Colonic mucosa (tissue), 4 donors: ENCODE measurements at places on chromosomes 3 and 15. TPM values are rescaled to one million over a fixed set of nuclear protein-coding genes. Genes with fewer than 3 reads are reported as not detected.

DNA sequence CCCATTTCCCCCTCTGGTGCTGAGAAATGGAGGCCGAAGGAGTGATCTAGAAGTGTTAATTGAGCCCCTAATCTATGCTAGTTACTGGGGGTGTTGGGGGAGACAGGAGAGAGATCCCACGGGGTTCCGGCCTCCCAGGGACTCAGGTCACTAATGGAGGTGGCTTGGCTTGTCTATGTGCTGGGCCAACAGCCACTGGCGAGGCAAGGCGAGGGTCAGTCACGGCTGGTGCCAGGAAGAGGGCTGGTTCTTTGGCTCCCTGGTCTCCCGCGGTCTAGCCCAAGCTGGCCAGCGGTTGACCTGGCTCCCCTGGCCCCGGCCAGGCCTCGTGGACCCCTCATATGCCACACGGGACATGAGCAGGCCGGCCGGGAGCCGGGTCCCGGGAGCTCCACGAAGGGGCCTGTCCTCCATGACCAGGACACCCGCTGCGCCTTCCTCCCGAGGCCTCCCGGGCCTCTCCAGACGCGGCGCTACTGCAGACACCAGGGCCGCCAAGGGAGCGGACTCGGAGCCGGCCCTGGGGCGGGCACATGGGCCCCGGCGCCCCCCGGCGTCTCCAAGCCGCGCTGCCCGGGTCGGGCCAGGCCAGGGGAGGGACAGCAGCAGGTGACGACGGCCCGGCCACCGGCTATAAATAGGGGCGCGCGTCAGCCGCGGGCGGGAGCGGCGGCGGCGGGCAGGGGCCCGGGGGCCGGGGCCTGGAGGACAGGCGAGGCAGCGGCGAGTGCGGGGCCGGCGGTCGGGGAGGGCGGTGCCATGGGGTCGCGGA lies at the start of gene ALPK3:
TSS of gene ALPK3 (plus strand) at position 663 of the 772 bp plus-strand sequence. CDS start at position 760, 97 bp downstream.
- no peak within 1 kb of the TSS for H3K27ac ChIP-seq
- no peak for DNase-seq
- H3K36me3 ChIP-seq, result no peaks in the 10 kb centered on the region
- peak within 1 kb of the TSS; percentile 26 for H3K4me3 ChIP-seq
- no peaks in the 10 kb centered on the region for H3K27me3 ChIP-seq

DNA sequence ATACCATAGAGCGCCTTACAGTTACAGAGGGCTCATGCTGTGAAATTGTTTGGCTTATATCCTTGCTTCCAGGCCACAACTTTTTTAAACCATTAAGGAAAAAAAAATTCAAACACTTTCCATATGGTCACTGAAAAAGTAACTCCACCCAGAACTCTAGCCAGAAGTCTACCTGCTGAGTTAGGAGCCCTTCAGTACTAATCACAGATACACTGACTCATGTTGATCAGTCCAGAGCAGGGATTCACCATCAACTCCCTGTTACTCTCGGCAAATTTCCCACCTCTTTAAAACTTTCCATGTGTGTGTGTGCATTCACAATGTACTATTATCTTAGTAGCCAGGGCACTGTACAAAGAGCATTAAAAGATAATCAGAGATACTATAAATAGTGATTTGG lies 372.8 kb downstream of the MAGI1 start:
- no peaks in the 10 kb centered on the region for H3K27me3 ChIP-seq
- no peak overlapping the region for H3K4me3 ChIP-seq
- H3K27ac ChIP-seq, result no peak overlapping the region
- H3K36me3 ChIP-seq, result no peaks in the 10 kb centered on the region
- DNase-seq, result no peak

ABHD2 gene
- 71.5 TPM for total RNA-seq

- no peaks in the 10 kb centered on the region for H3K27me3 ChIP-seq
- H3K27ac ChIP-seq, result no peak overlapping the region
Observed at GRCh38 chr15:48798319-48798718, 12.6 kb downstream of the CEP152 start.

- H3K4me1 ChIP-seq, result no peaks in the 10 kb centered on the region
- H3K4me3 ChIP-seq, result no peak overlapping the region
- H3K27ac ChIP-seq, result no peak overlapping the region
- DNase-seq, result no peak
- no peaks in the 10 kb centered on the region for H3K36me3 ChIP-seq
Observed at GRCh38 chr3:170606675-170607074, 20.8 kb upstream of the SLC7A14 start.

LRRC2 gene
- total RNA-seq, result 0.44 TPM

GRCh38 chr15:97463696-97464095 lies 496.8 kb upstream of the ARRDC4 start:
- H3K4me3 ChIP-seq, result no peak overlapping the region
- H3K27me3 ChIP-seq, result no peaks in the 10 kb centered on the region
- no peaks in the 10 kb centered on the region for H3K4me1 ChIP-seq
- DNase-seq, result no peak
- no peak overlapping the region for H3K27ac ChIP-seq

GRCh38 chr3:141346839-141347238 lies 21.5 kb upstream of the ZBTB38 start:
- H3K27ac ChIP-seq, result peak overlapping the region; percentile 86
- DNase-seq, result no peak
- no peaks in the 10 kb centered on the region for H3K27me3 ChIP-seq
- H3K4me1 ChIP-seq, result no peaks in the 10 kb centered on the region

- no peaks in the 10 kb centered on the region for H3K27me3 ChIP-seq
- no peaks in the 10 kb centered on the region for H3K4me1 ChIP-seq
- no peak for DNase-seq
Observed at GRCh38 chr3:172467170-172467824, 19.0 kb upstream of the GHSR start.

DNA sequence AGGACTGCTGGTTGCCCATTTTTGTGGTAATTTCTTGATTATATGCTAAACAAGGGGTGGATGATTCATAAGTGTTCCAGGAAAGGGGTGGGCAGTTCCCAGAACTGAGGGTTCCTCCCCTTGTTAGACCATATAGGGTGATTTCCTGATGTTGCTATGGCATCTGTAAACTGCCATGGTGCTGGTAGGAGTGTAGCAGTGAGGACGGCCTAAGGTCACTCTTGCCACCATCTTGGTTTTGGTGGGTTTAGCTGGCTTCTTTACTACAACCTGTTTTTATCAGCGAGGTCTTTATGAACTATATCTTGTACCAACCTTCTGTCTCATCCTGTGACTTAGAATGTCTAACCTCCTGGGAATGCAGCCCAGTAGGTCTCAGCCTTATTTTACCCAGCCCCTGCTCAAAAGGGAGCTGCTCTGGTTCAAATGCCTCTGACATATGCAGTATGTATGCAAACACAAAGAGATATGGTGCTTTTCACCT lies 46.2 kb downstream of the C3orf38 start:
- H3K27ac ChIP-seq, result no peak overlapping the region
- H3K4me1 ChIP-seq, result no peaks in the 10 kb centered on the region
- H3K36me3 ChIP-seq, result no peaks in the 10 kb centered on the region
- H3K4me3 ChIP-seq, result no peak overlapping the region
- H3K27me3 ChIP-seq, result no peaks in the 10 kb centered on the region

GRCh38 chr3:42192334-42193200 lies 73.4 kb downstream of the CCK start:
- no peak overlapping the region for H3K27ac ChIP-seq
- no peaks in the 10 kb centered on the region for H3K4me1 ChIP-seq
- no peak overlapping the region for H3K4me3 ChIP-seq
- H3K36me3 ChIP-seq, result peaks cover 7% of the 10 kb centered on the region

- no peaks in the 10 kb centered on the region for H3K27me3 ChIP-seq
- DNase-seq, result no peak
- no peaks in the 10 kb centered on the region for H3K36me3 ChIP-seq
- no peak overlapping the region for H3K4me3 ChIP-seq
- H3K27ac ChIP-seq, result no peak overlapping the region
- H3K4me1 ChIP-seq, result no peaks in the 10 kb centered on the region
Observed at GRCh38 chr15:80787316-80787715, 8.1 kb downstream of the CEMIP start.

GRCh38 chr3:46278816-46279672 lies 36.8 kb downstream of the CCR3 start:
- no peaks in the 10 kb centered on the region for H3K36me3 ChIP-seq
- H3K27ac ChIP-seq, result no peak overlapping the region
- H3K4me1 ChIP-seq, result no peaks in the 10 kb centered on the region
- no peak for DNase-seq
- H3K4me3 ChIP-seq, result no peak overlapping the region

SHC4 gene
- 0.30 TPM for total RNA-seq

CD80 gene
- total RNA-seq, result 0.30 TPM

IL17RB gene
- total RNA-seq, result 25.7 TPM

- H3K27me3 ChIP-seq, result no peaks in the 10 kb centered on the region
- peak overlapping the region; percentile 69 for H3K4me3 ChIP-seq
- DNase-seq, result peak; percentile 75
- H3K36me3 ChIP-seq, result no peaks in the 10 kb centered on the region
Observed at GRCh38 chr3:31980530-31981205, 394 bp downstream of the OSBPL10 start.

DNA sequence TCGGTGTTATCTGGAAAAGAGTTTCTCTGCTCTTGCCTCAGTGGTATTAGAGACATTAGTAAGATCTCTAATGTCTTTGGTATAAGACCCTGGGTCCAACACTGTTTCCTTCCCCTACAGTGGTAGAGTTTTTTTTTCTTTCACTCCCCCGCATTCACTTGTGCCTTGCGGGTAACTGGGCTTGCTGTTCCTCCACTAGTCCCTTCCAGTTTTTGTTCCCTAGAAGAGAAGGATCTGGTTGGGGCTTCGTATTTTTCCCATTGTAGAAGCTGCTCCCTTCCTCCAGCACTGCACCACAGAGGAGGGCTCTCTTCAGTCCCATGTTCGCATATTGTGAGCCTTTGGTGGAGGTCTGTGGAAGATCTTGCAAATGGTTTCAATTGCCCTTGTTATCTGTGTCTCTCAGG lies 13.7 kb downstream of the CTDSPL2 start:
- no peak for DNase-seq
- H3K27me3 ChIP-seq, result no peaks in the 10 kb centered on the region
- H3K4me3 ChIP-seq, result no peak overlapping the region

- H3K4me1 ChIP-seq, result peaks cover 9% of the 10 kb centered on the region
- H3K27ac ChIP-seq, result peak overlapping the region; percentile 24
- no peak overlapping the region for H3K4me3 ChIP-seq
Observed at GRCh38 chr15:67098768-67099282, 33.4 kb downstream of the SMAD3 start.

- no peaks in the 10 kb centered on the region for H3K36me3 ChIP-seq
- no peak overlapping the region for H3K27ac ChIP-seq
- no peak for DNase-seq
- no peaks in the 10 kb centered on the region for H3K4me1 ChIP-seq
Observed at GRCh38 chr3:127779747-127780146, 42.6 kb downstream of the MGLL start.

GRCh38 chr15:89326316-89326715 lies 8.3 kb downstream of the POLG start:
- H3K4me1 ChIP-seq, result peaks cover 18% of the 10 kb centered on the region
- H3K36me3 ChIP-seq, result peaks cover 47% of the 10 kb centered on the region
- H3K4me3 ChIP-seq, result no peak overlapping the region
- DNase-seq, result no peak
- no peak overlapping the region for H3K27ac ChIP-seq

DNA sequence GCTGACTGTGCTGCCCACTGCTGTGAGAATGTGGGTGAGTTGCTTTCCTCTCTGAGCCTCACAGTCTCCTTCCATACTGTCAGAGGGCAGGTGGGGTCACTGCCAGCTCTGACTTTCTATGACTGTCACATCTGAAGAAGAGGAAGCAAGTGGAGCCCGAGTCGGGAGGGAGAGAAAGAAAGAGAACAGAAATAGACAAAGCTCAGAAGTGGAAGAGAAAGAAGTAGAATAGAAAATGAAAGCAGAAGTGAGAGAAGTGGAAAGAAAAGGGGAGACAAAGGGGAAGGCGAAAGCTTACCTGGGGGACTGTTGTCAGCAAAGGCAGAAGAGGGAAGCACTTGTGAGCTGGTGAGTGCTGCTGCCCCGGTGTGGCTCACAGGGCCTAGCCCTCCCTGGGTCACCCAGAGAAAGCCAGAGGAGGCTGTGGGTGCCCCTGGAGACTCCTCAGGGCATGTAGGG lies 57.9 kb downstream of the EPHB1 start:
- no peak for DNase-seq
- H3K27me3 ChIP-seq, result no peaks in the 10 kb centered on the region
- no peaks in the 10 kb centered on the region for H3K36me3 ChIP-seq
- no peaks in the 10 kb centered on the region for H3K4me1 ChIP-seq

- H3K36me3 ChIP-seq, result no peaks in the 10 kb centered on the region
- H3K27ac ChIP-seq, result no peak overlapping the region
- no peak overlapping the region for H3K4me3 ChIP-seq
Observed at GRCh38 chr3:187839422-187839821, 94.2 kb upstream of the BCL6 start.

DNA sequence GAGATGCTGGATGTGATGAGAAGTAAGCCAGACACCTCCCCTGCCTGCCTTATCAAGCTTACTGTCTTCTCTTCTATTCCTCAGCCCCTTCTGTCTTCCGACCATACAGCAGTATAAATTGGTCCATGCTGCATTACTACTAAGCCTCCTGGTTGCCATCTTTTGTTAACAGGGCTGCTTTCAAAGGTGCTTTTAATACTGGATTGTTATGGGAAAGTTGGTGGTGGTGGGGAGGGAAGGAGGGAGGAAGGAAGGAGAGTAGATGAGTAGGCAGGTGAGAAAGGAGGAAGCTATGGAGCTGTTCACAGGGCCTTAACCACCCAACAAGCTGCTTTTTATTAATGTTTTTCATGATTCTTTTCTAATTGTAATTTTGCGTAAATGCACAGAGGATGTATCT lies 114.9 kb downstream of the SLC25A26 start:
- no peaks in the 10 kb centered on the region for H3K4me1 ChIP-seq
- no peak overlapping the region for H3K27ac ChIP-seq
- no peaks in the 10 kb centered on the region for H3K27me3 ChIP-seq
- no peak for DNase-seq
- no peak overlapping the region for H3K4me3 ChIP-seq

- no peaks in the 10 kb centered on the region for H3K4me1 ChIP-seq
- no peak overlapping the region for H3K27ac ChIP-seq
- no peaks in the 10 kb centered on the region for H3K27me3 ChIP-seq
- H3K36me3 ChIP-seq, result no peaks in the 10 kb centered on the region
- no peak for DNase-seq
Observed at GRCh38 chr3:72974956-72975355, 21.7 kb upstream of the PPP4R2 start.

DNA sequence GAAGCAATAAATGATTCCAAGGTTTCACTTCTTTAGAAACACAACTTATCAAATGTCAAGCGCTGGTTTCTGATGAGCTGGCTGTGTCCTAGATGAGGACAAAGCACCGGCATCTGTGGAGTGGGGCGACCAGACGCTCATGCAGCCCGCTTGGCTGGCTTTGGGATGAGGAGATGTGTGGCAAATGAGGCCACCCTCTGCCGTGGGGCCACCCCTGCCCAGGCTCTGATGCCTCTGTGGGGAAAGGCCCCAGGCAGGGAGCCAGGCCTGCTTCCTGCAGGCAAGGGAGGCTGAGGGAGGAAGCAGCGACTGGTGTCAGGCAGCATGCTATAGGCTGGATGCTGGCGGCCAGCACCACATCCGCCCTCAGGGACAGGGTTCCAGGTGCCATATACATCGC lies 102.9 kb downstream of the HERC2 start:
- H3K27me3 ChIP-seq, result no peaks in the 10 kb centered on the region
- DNase-seq, result no peak
- no peaks in the 10 kb centered on the region for H3K4me1 ChIP-seq
- H3K4me3 ChIP-seq, result no peak overlapping the region
- H3K36me3 ChIP-seq, result peaks cover 4% of the 10 kb centered on the region
